Prostate gland (tissue), 2 donors: ENCODE measurements at places on chromosomes 3 and 15.

- H3K27me3 ChIP-seq = no peaks in the 10 kb centered on the region
- no peaks in the 10 kb centered on the region for H3K36me3 ChIP-seq
- H3K4me3 ChIP-seq = no peak overlapping the region
- DNase-seq = no peak
- no peak overlapping the region for H3K27ac ChIP-seq
Observed at GRCh38 chr3:120634539-120634938, 38.4 kb downstream of the NDUFB4 start.

- H3K4me1 ChIP-seq = no peaks in the 10 kb centered on the region
- no peaks in the 10 kb centered on the region for H3K36me3 ChIP-seq
- no peak for DNase-seq
- no peak overlapping the region for H3K4me3 ChIP-seq
- no peak overlapping the region for H3K27ac ChIP-seq
- no peaks in the 10 kb centered on the region for H3K27me3 ChIP-seq
Observed at GRCh38 chr3:183181606-183182005, 19.1 kb upstream of the LAMP3 start.

GRCh38 chr3:81033684-81034083, 727.8 kb downstream of the GBE1 start:
- H3K4me1 ChIP-seq = no peaks in the 10 kb centered on the region
- no peaks in the 10 kb centered on the region for H3K27me3 ChIP-seq
- no peak overlapping the region for H3K4me3 ChIP-seq
- no peak for DNase-seq
- H3K36me3 ChIP-seq = no peaks in the 10 kb centered on the region

- no peak overlapping the region for H3K27ac ChIP-seq
- no peaks in the 10 kb centered on the region for H3K27me3 ChIP-seq
- H3K4me1 ChIP-seq = no peaks in the 10 kb centered on the region
- H3K4me3 ChIP-seq = no peak overlapping the region
- H3K36me3 ChIP-seq = no peaks in the 10 kb centered on the region
Observed at GRCh38 chr3:147574621-147575020, 165.5 kb downstream of the ZIC1 start.
